ENCODE measurements at places on chromosomes 16 and 17.

DNA sequence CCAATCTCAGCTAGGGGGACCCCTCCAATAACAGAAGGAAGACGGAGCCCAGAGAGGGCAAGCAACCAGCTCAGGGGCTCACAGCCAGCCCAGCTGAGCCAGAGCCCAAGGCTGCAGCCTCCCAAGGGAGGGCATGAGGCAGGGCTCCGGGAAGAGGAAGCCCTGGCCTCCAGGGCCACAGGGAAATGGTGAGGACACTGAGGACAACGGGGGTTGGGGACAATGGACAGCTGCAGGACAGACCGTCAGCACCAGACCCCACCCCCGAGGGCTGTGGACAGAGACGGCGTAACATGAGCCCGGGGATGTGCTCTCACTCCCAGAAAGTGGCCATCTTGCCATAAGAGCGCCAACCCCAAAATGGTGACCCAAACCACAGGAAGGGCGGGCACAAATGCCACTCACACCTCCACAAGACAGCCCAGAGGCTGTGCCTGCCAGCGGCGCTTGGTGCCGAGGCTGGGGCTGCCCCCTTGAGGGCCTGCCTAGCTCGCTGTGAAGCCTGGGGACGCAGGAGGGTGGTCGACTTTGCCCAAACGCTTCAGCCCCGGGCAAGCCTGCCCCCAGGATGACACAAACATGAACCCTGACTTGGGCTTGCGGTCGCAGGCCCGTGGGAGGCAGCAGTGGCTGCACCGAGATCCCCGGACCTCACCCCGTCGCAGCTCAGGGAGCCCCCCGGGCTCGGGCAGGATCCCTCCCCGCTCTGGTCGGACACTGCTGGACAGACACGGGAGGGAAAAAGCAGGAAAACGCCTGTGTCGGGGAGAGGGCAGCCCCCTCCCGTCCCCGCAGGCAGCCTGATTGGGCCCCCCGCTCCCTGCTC is 10.5 kb downstream of the PIMREG start:
- peaks cover 34% of the 10 kb centered on the region for H3K4me1 ChIP-seq
- H3K27ac ChIP-seq: no peak overlapping the region
- no peak for DNase-seq
- peaks cover 7% of the 10 kb centered on the region for H3K27me3 ChIP-seq
- H3K36me3 ChIP-seq: no peaks in the 10 kb centered on the region

DNA sequence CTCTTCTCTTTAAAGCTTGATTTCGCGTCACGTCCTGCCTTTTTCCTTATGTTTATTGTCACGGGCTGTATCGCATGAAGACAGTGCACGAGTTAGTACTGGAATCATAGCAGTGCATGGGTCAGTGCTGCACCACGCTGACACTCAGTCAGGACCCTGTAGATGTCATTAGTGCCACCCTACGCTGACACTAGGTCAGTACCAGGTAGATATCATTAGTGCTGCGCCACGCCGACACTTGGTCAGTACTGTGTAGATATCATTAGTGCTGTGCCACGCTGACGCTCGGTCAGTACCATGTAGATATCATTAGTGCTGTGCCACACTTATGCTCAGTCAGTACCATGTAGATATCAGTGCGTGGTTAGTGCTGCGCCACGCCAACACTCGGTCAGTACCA is 106.2 kb upstream of the ZNF469 start:
- H3K27me3 ChIP-seq: peaks cover 1% of the 10 kb centered on the region
- peaks cover 3% of the 10 kb centered on the region for H3K36me3 ChIP-seq
- no peak overlapping the region for H3K27ac ChIP-seq
- no peak overlapping the region for H3K4me3 ChIP-seq
- DNase-seq: no peak

- DNase-seq: no peak
- H3K27me3 ChIP-seq: peaks cover 6% of the 10 kb centered on the region
- peaks cover 22% of the 10 kb centered on the region for H3K36me3 ChIP-seq
- H3K4me3 ChIP-seq: no peak overlapping the region
- H3K4me1 ChIP-seq: peaks cover 16% of the 10 kb centered on the region
These were observed 29.9 kb downstream of the CLUH start for GRCh38 chr17:2681650-2682049.

DNA sequence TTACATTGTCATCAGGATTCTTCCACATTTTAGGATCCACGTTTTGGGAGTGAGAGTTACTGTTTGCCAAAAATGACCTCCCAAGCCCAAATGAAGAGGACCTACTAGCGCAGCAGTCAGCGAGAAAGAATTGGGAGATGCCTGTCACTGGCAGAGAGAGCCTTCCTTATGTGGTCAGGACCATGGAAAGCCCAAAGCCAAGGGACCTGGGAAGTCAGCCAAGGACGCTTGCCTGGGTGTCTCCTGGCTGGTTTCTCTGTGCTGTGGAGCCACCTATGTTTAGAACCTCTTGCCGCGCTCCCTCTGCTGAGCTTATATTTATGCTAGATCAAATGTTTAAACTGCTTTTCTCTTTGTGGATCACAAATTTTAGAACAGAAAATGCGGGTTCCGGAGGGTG is 24.9 kb upstream of the RHBDL3 start:
- no peak overlapping the region for H3K4me3 ChIP-seq
- no peaks in the 10 kb centered on the region for H3K36me3 ChIP-seq
- no peak for DNase-seq

DNA sequence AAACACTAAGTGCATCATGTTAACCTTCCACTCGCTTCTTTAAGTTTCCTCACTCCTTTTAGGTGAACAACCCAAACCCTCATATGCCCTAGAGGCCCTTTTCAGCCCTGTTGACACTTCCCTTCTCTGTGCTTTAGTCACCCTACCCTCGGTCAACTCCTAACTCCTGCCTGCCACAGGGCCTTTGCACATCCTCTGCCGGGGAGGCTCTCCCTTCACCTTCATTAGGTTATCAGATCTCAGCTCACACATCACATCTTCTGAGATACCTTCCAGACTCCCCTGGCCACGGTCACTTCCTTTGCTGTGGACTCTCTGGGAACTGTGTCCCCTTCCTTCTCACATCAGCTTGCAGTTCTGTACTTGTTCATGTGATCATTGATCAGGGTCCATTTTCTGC is 574.4 kb downstream of the MAF start:
- DNase-seq: no peak
- H3K27ac ChIP-seq: no peak overlapping the region
- H3K4me1 ChIP-seq: peaks cover 6% of the 10 kb centered on the region
- peaks cover 2% of the 10 kb centered on the region for H3K27me3 ChIP-seq
- H3K4me3 ChIP-seq: no peak overlapping the region
- no peaks in the 10 kb centered on the region for H3K36me3 ChIP-seq

- DNase-seq: no peak
- no peaks in the 10 kb centered on the region for H3K4me1 ChIP-seq
- no peaks in the 10 kb centered on the region for H3K36me3 ChIP-seq
- H3K4me3 ChIP-seq: no peak overlapping the region
- H3K27me3 ChIP-seq: peaks cover 2% of the 10 kb centered on the region
- H3K27ac ChIP-seq: no peak overlapping the region
These were observed 22.9 kb upstream of the CPPED1 start for GRCh38 chr16:12826559-12826958.

DNA sequence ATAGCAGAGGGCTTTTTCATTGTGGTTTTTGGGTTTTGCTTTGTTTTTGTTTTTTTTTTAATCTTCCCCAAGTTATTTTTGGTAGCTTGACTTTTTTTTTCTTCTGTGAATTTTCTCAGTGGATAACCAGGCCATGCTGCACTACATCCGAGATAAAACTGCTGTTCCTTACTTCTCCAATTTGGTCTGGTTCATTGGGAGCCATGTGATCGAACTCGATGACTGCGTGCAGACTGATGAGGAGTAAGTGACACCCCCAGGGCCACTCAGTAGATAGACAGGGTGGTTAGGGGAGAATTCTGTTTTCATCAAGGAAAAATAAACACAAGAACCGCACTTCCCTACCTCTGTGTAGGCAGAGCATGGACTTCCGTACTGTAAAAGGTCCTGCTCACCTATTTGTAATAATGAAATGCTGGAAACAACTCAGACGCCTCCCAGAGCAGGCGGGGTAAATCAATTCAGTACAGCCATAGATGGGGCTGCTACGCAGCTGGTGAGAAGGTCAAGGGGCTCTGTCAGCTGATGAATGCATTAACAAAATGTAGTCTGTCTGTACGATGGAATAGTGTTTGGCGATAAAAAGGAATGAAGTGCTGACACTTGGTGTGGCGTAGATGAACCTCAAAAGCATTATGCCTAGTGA is 28.6 kb downstream of the CLEC16A start:
- H3K4me3 ChIP-seq: no peak overlapping the region
- peaks cover 8% of the 10 kb centered on the region for H3K4me1 ChIP-seq
- peaks cover 33% of the 10 kb centered on the region for H3K36me3 ChIP-seq
- H3K27ac ChIP-seq: no peak overlapping the region

DNA sequence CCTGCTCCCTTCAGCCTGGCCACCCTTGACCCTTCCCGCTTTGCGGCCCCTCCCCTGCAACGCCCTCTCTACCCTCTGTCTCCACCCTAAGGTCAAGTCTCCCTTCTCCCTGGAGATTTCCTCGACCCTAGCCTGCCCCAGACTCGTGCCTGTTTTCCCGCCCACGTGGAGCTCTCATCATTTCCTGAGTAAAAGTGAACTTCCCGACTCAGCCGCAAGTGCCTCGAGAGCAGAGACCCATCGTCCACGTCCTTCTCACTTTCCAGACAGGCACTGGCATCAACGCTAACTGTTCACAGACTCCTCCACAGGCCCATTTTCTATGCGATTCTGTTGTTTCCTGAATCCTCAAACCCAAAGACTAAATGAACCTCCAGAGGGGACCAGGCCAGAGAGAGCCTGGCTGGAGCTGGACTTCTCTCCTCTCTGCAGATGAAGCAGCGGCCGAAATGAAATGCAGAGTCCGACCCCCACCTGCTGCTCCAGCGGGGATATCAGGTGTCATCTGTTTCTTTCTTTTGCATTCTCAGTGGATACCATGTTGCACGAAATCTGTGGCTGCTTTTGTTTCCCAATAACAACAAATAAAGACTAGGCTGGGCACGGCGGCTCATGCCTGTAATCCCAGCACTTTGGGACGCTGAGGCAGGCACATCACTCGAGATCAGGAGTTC is 52.5 kb downstream of the RTN4RL1 start:
- H3K36me3 ChIP-seq: peaks cover 10% of the 10 kb centered on the region
- H3K4me1 ChIP-seq: no peaks in the 10 kb centered on the region
- no peak overlapping the region for H3K27ac ChIP-seq
- H3K4me3 ChIP-seq: no peak overlapping the region
- DNase-seq: no peak
- peaks cover 16% of the 10 kb centered on the region for H3K27me3 ChIP-seq

GRCh38 chr16:20920091-20920490 is 19.5 kb downstream of the LYRM1 start:
- no peak for DNase-seq
- H3K27ac ChIP-seq: no peak overlapping the region
- peaks cover 5% of the 10 kb centered on the region for H3K36me3 ChIP-seq

DNA sequence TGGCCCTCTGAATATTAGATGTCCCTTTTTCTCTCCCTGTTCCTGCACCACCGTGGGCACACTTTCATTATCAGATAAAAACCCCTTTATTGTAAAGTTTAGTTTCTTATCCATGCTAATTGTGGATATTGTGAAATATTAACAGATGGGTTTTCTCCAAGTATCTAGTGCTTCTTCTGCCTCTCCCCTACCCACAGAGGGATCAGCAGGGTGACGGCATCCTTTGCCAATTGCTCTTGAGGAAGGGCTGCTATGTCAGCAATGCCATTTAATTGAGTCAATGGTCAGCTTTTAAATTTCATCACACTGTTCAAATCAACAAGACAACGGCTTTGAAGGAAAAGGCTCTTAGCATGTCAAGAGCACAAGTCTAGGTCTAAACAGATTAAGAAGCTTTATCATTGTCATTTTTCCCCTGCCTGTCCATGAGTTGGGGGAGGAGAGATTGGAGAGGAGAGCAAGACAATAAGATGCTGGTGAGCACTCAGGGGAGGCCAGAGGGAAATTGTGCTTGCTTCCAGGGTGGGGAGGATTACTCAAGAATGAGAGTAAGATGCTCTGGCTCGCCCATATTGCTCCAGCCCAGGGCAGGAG is 443.0 kb upstream of the CCL2 start:
- no peaks in the 10 kb centered on the region for H3K27me3 ChIP-seq
- H3K4me3 ChIP-seq: no peak overlapping the region
- no peak overlapping the region for H3K27ac ChIP-seq
- no peak for DNase-seq
- no peaks in the 10 kb centered on the region for H3K36me3 ChIP-seq

- no peaks in the 10 kb centered on the region for H3K4me1 ChIP-seq
- no peak overlapping the region for H3K27ac ChIP-seq
- no peak for DNase-seq
- H3K27me3 ChIP-seq: peaks cover 17% of the 10 kb centered on the region
These were observed 341 bp downstream of the PCYT2 start for GRCh38 chr17:81910840-81911276.

GRCh38 chr16:49158029-49158642 is 123.5 kb downstream of the CBLN1 start:
- H3K4me1 ChIP-seq: no peaks in the 10 kb centered on the region
- H3K36me3 ChIP-seq: no peaks in the 10 kb centered on the region
- DNase-seq: peak; percentile 58
- H3K27ac ChIP-seq: no peak overlapping the region
- no peak overlapping the region for H3K4me3 ChIP-seq
- no peaks in the 10 kb centered on the region for H3K27me3 ChIP-seq

GRCh38 chr16:65663774-65664173 is 541.9 kb upstream of the CDH11 start:
- no peaks in the 10 kb centered on the region for H3K36me3 ChIP-seq
- H3K4me1 ChIP-seq: peaks cover 4% of the 10 kb centered on the region
- peaks cover 6% of the 10 kb centered on the region for H3K27me3 ChIP-seq
- H3K27ac ChIP-seq: no peak overlapping the region

DNA sequence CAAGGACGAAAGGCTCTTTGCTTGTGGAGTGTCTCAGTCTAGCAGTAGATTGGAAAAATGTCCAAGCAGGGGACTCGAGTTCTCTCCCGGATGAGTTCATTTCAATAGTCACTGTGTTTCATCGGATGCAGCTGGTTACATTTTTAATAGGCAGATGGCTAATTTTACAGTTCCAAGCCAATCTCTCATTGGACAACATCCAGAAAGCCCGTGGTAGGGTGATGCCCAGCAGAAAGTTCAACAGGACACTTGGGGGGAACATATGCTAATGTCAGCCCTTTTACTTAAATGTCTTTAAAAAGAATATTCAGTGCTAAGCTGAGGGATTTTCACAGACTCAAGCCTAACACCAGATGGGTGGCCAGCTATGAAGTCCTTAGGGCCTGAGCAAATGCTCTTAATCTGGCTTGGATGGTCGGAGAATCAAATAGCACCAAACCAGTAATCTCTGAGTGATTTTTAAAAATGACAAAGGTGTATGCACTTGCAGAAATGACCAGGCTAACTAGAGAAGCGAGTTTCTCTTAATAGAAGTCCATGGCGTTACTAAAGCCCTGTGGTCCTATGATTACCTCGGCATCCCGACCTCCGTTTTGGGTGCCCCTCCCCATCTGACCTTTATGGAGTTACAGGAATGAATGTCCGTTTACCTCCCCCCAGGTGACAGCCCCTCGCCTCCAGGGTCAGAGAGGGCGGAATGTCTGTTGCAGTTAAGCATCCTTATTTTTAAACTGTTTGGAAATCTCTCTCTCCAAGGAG is 289.2 kb upstream of the SALL1 start:
- no peaks in the 10 kb centered on the region for H3K27me3 ChIP-seq
- H3K27ac ChIP-seq: no peak overlapping the region
- no peaks in the 10 kb centered on the region for H3K36me3 ChIP-seq
- peak overlapping the region; percentile 78 for H3K4me3 ChIP-seq

GRCh38 chr17:45225964-45226530 is 4.4 kb downstream of the FMNL1 start:
- no peak overlapping the region for H3K4me3 ChIP-seq
- no peaks in the 10 kb centered on the region for H3K36me3 ChIP-seq
- H3K27ac ChIP-seq: peak overlapping the region; percentile 77
- no peak for DNase-seq

- H3K4me3 ChIP-seq: no peak overlapping the region
- H3K4me1 ChIP-seq: no peaks in the 10 kb centered on the region
- H3K27ac ChIP-seq: no peak overlapping the region
- peaks cover 3% of the 10 kb centered on the region for H3K27me3 ChIP-seq
These were observed 163.8 kb upstream of the CACNG5 start for GRCh38 chr17:66671156-66671555.

All from endothelial cell (in vitro differentiated cells).